ENCODE measurements at places on chromosomes 4 and X.

DNA sequence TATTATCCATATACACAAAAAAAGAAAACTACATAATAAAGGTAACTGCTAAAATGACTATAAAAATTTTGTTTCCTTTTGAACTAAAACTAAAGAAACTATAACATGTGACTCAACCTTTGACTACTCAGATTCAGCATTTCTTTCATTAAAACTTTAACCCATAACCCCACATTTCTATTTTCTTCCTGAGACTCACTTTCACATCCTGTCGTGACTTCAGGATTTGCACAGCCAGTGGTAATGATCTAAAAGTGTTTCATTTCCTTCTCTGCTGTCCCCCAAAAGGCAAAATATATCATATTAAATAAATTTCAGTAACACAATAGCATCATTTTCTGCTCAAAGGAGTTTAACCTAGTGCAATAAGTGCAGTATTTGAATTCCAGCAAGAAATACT, 1022.4 kb upstream of the DIAPH2 start:
- DNase-seq: no peak

GRCh38 chrX:136607236-136607635, 40.7 kb upstream of the CD40LG start:
- DNase-seq: no peak

DNA sequence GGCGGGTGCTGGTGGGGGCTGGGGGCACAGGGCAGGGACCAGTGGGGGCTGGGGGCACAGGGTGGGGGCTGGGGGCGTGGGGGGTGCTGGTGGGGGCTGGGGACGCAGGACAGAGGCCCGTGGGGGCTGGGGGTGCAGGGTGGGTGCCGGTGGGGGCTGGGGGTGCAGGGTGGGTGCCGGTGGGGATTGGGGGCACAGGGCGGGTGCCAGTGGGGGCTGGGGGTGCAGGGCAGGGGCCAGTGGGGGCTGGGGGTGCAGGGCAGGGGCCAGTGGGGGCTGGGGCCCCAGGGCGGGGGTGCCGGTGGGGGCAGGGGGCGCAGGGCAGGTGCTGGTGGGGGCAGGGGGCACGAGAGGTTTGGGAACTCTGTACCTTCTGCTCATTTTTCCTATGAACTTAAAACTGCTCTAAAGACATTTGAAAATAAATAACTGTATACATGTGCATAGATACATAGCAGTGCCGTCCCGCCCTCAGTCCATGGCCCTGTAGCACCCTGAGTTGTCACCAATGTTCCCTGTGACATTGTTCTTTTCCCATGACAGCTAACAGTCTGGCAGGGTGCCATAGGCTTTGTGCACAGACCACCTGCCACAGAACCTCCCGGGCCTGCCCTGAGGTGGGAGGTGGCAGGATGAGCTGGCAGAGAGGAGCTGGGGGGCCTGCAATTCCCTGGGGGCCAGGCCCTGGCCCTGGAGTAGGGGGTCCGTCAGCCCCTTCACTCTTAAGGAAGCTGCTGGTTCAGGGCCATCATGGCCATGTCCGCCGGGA, 35.6 kb upstream of the ADRA2C start:
- no peak for DNase-seq

GRCh38 chr4:164177753-164178152, 576.2 kb upstream of the SMIM31 start:
- DNase-seq: no peak

DNA sequence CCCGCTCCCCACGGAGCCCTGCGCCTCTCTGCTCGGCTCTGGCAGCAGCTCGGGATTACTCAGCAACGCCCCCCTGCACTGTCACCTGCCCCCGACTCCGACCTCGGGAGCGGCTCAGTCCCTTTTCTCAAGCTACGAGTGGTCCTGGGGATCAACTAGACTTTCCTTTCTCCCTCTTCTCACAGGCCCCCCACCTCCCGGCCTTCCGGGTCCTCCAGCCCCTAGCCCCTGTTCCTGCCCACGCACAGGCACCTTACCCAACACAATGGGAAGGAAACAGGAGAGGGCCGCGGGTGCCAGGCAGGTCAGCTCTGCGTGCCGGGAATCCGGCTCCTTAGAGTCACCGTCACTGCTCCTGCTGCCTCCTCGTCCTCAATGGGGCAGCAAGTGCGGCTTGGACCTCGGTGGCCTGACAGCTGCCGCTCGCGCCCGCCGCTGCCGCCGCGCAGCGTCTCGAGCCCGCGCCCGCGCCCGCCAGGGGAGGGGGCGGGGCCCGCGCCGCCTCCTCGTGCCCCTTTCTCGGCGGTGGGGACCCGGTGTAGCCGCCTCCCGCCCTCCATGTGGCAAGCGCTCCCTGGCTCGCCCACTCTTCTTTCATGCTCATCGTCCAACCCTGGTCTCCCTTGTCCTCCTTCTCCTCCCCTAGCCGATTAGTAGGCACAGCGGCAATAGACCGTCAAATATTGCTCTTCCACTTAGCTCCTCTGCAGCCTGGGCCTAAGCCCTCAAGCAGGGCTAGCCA, at the start of gene RAB9B:
Gene RAB9B (minus strand): TSS at position 455 of the 742 bp plus-strand sequence. CDS start 6,473 bp downstream, outside the sequence.
- peak; percentile 70 for DNase-seq

DNA sequence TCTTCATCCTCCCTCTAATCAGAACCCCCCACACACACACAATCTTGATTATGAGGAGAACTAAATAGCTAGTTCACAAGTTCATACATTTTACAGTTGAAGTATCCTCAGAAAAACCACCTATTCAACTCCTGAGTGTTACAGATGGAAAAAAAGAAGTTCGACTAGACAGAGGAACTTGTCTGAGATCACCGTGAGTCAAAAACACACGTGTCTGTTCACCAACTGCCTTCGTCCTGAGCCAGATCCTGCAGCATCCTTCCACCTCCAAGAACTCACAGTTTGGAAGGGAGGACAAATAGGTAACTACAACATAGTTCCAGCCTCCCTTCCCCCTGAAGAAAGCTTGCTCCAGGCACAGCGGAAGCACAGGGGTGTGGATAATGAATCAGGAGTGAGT, 19.0 kb upstream of the IRAK1 start:
- no peak for DNase-seq

GRCh38 chr4:84837751-84838150, 128.7 kb downstream of the WDFY3 start:
- no peak for DNase-seq

DNA sequence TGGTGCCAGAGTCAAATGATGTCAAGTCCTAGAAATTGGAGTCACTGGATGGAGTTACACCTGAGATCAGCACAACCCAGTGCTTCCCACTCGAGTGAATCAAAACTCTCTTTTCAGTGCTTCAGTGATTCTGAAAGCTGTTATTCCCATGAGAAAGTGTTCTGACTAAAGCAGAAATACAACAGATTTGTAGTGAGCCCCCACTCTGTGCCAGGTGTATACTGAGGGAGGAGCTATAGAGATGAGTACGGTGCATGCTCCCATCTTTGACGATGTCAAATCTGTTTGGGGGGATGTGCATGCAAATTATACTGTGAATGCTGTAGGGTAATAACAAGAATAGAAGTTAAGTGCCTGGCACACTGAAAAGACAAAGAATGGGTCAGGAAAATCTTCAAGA, 330.2 kb downstream of the HS3ST1 start:
- DNase-seq: no peak

DNA sequence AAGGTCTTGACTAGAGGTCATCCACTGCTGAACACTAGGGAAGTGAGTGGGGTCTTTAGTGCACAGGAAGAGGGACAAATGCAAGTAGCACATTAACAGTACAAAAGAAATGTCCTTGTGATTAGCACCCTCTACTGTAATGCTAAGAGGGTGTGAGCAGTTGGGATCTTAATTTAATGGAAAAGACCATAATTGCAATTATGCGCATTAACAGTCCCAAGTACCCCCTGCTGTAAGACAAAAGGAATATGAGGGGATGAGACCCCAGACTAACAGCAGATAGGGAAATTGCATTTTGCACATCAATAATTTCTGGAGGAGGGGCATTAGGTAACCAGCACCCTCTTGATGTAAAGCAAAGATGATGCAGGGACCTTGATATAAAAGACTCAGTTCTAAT, 285.0 kb downstream of the CHIC1 start:
- DNase-seq: no peak

DNA sequence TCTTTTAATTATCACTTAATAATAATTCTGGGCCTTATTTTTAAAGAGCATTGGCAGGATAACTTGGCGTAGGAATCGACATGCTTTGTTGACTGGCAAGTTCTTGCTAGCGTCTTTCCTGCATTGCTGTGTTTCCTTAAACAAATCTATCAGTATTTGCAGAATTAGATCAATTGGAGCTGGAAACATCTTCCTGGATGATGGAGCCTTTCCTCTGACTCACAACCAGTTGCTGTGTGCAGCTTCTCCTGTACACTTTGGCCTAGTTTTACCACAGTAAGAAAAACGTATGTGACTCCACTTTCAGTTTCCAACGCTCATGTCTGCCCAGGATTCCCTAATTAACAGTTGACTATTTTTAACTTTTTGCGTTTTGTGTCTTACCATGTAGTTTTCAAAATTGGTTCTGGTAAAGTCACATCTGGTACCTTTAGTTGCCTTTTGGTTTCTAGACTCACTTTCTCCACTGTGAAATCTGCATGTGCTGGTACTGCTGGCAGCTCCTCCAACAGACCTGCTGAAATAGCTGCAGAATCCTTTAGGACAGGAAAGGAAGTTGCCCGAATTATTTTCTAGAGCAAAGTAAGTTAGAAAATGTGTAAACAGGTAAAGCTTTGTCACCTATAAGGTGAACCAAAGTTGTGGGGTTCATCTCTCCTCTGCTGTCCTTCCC, 553.2 kb upstream of the FAT1 start:
- no peak for DNase-seq

- DNase-seq: no peak
Measured at GRCh38 chr4:157389741-157390140, 169.2 kb downstream of the GRIA2 start.

Measured in midbrain (tissue), 1 donor.